Ovary (tissue), 10 donors: ENCODE measurements at places on chromosomes 4 and X.

GRCh38 chrX:150980711-150981110 is 2.4 kb upstream of the HMGB3 start:
- H3K27me3 ChIP-seq = no peaks in the 10 kb centered on the region
- H3K27ac ChIP-seq = no peak overlapping the region
- H3K36me3 ChIP-seq = no peaks in the 10 kb centered on the region
- H3K4me3 ChIP-seq = no peak overlapping the region

GRCh38 chr4:165867961-165868360 is 5.1 kb upstream of the TLL1 start:
- H3K4me3 ChIP-seq = no peak overlapping the region
- no peaks in the 10 kb centered on the region for H3K27me3 ChIP-seq
- no peaks in the 10 kb centered on the region for H3K36me3 ChIP-seq
- H3K4me1 ChIP-seq = peaks cover 2% of the 10 kb centered on the region
- DNase-seq = no peak

- no peaks in the 10 kb centered on the region for H3K4me1 ChIP-seq
- no peak for DNase-seq
- H3K4me3 ChIP-seq = no peak overlapping the region
- no peaks in the 10 kb centered on the region for H3K36me3 ChIP-seq
- no peak overlapping the region for H3K27ac ChIP-seq
- no peaks in the 10 kb centered on the region for H3K27me3 ChIP-seq
These were observed 42.0 kb upstream of the ARSJ start for GRCh38 chr4:114021451-114021850.

DNA sequence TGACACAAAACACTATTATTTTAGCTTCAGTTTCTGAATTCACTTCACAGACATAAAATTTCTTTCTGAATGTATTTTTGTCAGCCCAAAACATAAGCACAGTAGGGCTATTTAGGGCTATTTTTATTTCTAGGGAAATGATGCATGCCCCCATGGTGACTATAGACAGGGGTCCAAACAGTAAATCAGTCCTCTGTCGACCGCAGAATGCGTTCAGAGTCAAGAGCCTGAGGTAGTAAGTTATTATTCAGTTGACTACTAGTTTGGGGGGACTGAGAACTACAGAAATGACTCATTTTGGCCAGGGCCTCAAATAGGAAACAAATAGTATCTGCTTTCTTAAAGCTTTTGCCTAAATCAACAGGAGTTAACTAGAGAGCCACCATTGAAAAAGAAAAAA is 414.4 kb downstream of the AFF2 start:
- H3K27me3 ChIP-seq = no peaks in the 10 kb centered on the region
- H3K4me1 ChIP-seq = no peaks in the 10 kb centered on the region
- H3K36me3 ChIP-seq = no peaks in the 10 kb centered on the region
- no peak overlapping the region for H3K4me3 ChIP-seq
- no peak for DNase-seq
- H3K27ac ChIP-seq = no peak overlapping the region

- peaks cover 3% of the 10 kb centered on the region for H3K4me1 ChIP-seq
- no peaks in the 10 kb centered on the region for H3K27me3 ChIP-seq
- H3K36me3 ChIP-seq = no peaks in the 10 kb centered on the region
- no peak overlapping the region for H3K27ac ChIP-seq
- peak; percentile 31 for DNase-seq
These were observed 71.0 kb downstream of the PRSS12 start for GRCh38 chr4:118281611-118282442.

- H3K4me3 ChIP-seq = no peak overlapping the region
- no peak overlapping the region for H3K27ac ChIP-seq
- no peaks in the 10 kb centered on the region for H3K4me1 ChIP-seq
- DNase-seq = no peak
These were observed 14.8 kb upstream of the UCHL1 start for GRCh38 chr4:41241919-41242318.

GRCh38 chr4:145098675-145099037 is 545 bp downstream of the ABCE1 start:
- H3K27ac ChIP-seq = peak overlapping the region; percentile 84
- no peaks in the 10 kb centered on the region for H3K36me3 ChIP-seq
- peak overlapping the region; percentile 92 for H3K4me3 ChIP-seq
- DNase-seq = no peak
- H3K4me1 ChIP-seq = peaks cover 7% of the 10 kb centered on the region

- no peak overlapping the region for H3K4me3 ChIP-seq
- no peaks in the 10 kb centered on the region for H3K36me3 ChIP-seq
- H3K27ac ChIP-seq = no peak overlapping the region
These were observed 93.0 kb upstream of the STS start for GRCh38 chrX:7054219-7055216.

DNA sequence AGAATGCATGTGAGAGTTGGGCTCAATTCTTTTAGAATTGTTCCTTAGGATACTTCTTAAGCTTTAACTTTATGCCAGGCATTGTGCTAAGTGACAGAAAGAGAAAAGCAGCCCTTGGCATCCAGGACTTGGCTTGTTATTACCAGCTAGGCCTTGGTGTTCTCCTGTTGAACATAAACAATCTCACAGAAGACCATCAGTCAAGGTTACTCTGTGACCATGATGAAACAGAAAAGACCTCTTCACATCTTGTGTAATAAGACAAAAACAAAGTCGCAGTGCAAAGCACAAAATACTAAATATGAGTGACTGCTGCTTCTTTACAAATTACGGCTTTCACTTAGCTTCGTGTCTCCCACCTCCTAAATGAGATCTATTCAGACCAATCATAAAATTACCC is 71.6 kb downstream of the CHIC2 start:
- no peak overlapping the region for H3K4me3 ChIP-seq
- H3K36me3 ChIP-seq = no peaks in the 10 kb centered on the region
- DNase-seq = peak; percentile 41
- H3K4me1 ChIP-seq = peaks cover 14% of the 10 kb centered on the region
- no peak overlapping the region for H3K27ac ChIP-seq

DNA sequence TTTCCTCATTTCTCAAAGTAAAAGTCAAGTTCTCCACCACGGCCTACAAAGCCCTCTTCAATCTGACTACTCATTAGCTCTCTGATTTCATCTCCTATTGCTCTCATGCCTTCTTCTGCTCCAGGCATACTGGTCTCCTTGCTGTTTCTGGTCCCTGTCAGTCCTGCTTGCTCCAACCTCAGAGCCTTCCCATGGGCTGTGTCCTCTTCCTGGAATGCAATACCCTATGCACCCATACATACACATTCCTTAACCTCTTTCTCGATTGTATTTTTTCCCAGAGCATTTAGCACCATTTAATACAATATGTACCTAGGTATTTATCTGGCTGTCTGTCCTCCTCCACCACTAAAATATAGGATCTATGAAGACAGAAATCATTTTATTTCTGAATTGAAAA is 385.2 kb downstream of the GASK1B start:
- no peaks in the 10 kb centered on the region for H3K36me3 ChIP-seq
- H3K27ac ChIP-seq = no peak overlapping the region
- H3K4me1 ChIP-seq = no peaks in the 10 kb centered on the region
- H3K27me3 ChIP-seq = no peaks in the 10 kb centered on the region
- H3K4me3 ChIP-seq = no peak overlapping the region
- DNase-seq = no peak
